ENCODE measurements at places on chromosomes 11 and 22.

DNA sequence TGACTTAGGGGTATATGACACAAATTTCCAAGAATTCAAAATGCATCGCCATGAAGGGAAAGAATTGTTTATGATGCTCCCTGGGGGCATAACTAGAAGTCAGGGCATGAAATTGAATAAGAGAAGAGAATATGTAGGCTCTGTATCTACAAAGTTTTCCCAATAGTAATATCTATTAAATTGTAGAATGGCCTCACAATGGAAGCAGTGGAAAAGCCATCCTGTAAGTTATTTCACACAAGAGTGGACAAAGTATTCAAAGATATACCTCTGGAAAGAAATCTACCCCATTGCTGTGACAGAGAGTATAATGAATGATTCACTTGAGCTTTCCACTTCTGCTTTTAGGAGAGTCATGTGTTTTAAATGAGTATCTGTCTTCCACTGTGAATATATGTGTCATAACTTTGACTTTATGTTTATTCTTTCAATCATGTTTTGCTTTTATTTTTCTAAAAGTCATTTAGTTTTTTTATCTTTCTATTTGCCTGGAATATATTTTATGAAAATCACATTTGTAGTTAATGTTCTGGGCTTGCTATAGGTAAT lies 65.7 kb upstream of the DDI1 start:
- no peak for DNase-seq

DNA sequence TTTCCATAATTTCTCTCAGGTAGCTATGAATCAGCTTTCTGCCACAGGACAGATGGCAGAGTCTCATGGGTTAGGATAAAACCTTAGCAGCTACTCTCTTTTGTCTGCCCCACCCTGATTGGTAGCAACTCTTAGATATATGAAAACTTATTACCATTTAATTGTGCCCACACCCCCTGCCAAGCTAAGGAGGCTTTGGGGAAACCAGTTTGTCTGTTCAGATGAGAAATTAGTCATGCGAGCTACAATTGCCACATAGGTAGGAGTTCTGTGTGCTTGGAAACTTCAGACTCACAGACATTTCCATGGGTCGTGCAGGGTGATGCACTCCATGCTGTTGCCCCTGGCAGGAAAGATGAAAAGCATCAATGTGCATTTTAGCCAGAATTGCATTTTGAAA lies 39.9 kb downstream of the CD44 start:
- no peak for DNase-seq

DNA sequence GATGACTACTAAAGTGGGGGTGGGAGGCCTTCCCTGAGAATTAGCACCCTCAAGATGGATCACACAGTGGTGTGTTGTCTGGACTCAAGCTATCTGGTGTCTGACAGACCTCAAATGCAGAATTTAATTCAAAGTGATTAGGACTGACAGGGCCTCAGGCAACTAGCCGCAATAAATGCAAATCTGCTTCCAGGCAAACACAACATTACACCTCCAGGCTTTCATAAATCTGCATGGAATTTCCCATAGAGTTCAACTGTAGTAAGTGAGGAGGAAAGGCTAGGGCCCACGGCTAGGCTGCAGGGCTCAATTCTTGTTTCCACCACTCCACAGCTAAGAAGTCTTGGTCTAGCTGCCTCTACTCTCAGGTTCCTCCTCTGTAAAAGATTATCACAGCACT lies 331.4 kb downstream of the LARGE1 start:
- DNase-seq: no peak

DNA sequence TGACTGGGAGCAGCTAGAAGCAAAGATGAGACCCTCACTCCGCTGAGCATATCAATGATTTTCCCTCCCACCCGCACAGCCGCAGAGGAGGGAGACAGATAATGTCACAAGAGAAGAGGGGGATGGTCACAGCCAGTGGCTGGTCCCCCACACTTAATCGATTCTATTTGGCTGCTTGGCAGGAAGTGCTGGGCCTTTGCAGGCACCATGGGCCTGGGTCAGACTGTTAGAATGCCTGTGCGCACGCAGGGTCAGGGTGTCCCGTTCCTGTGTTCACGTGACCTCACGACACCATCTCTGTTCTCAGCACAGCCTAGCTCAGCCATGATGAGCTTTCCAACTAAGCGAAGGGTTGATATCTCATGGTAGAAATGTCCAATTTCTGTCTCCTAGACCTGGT lies 107.0 kb downstream of the MYO18B start:
- DNase-seq: no peak
